Cardiac atrium fibroblast (primary cell): ENCODE measurements at places on chromosomes 12 and 14. TPM values are rescaled to one million over a fixed set of nuclear protein-coding genes. Genes with fewer than 3 reads are reported as not detected.

The APOLD1 gene
- total RNA-seq: 2.0 and 3.2 TPM in 2 replicates

The IL23A gene
- total RNA-seq: 1.6 TPM in 1 of 2 replicates, not detected in the other

The GPR132 gene
- not detected in 2 replicates for total RNA-seq

The GYS2 gene
- total RNA-seq: not detected in 2 replicates

The SLC8A3 gene
- total RNA-seq: under 0.01 and 0.18 TPM in 2 replicates

The LHX5 gene
- not detected in 2 replicates for total RNA-seq

The FOXG1 gene
- total RNA-seq: not detected in 2 replicates

The AVPR1A gene
- not detected in 2 replicates for total RNA-seq

The INSM2 gene
- not detected in 2 replicates for total RNA-seq

The ASPG gene
- total RNA-seq: not detected in 2 replicates

The HCAR2 gene
- total RNA-seq: not detected in 2 replicates

The PRB2 gene
- total RNA-seq: not detected in 2 replicates

The ZNF891 gene
- 0.54 and 0.81 TPM in 2 replicates for total RNA-seq

The CLEC4E gene
- not detected in 2 replicates for total RNA-seq

The CPNE6 gene
- not detected in 2 replicates for total RNA-seq

The KERA gene
- not detected in 2 replicates for total RNA-seq

The LMBR1L gene
- 45.7 and 63.5 TPM in 2 replicates for total RNA-seq

The IFNG-AS1 gene
- total RNA-seq: not detected in 2 replicates
